Kidney epithelial cell (primary cell): ENCODE measurements at places on chromosomes 12 and 14. TPM values are rescaled to one million over a fixed set of nuclear protein-coding genes. Genes with fewer than 3 reads are reported as not detected.

- DNase-seq, result no peak
Measured at GRCh38 chr14:65961004-65961403, 525.2 kb upstream of the CCDC196 start.

ERG28 gene
- 14.8 and 16.2 TPM in 2 replicates for total RNA-seq

DNA sequence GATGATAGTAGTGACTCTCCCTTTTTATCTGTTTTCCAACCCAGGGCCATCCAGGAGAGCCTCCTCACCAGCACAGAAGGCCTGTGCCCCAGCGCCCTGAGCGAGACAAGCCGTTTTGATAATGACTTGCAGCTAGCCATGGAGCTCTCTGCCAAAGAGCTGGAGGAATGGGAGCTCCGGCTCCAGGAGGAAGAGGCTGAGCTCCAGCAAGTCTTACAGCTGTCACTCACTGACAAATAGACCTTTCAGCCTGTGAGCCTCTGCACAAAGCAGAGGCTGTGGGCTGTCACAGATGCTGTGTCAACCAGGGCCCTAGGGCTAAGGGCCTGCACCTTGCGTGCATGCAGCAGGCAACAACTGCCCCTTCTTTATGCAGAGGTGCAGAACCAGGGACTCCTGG is 11.0 kb downstream of the C12orf76 start:
- DNase-seq, result no peak

KRT79 gene
- not detected in 2 replicates for total RNA-seq

- no peak for DNase-seq
Measured at GRCh38 chr14:58954901-58955861, 233.3 kb upstream of the DAAM1 start.

GRCh38 chr14:22168092-22168955 is 420.7 kb downstream of the DAD1 start:
- no peak for DNase-seq

HVCN1 gene
- 0.33 and 2.1 TPM in 2 replicates for total RNA-seq

IAPP gene
- total RNA-seq, result not detected in 2 replicates

POTEG gene
- not detected in 2 replicates for total RNA-seq
